ENCODE measurements at places on chromosomes 5 and 9.

- peak; percentile 22 for DNase-seq
These were observed 473.4 kb downstream of the NTRK2 start for GRCh38 chr9:85142968-85143367.

DNA sequence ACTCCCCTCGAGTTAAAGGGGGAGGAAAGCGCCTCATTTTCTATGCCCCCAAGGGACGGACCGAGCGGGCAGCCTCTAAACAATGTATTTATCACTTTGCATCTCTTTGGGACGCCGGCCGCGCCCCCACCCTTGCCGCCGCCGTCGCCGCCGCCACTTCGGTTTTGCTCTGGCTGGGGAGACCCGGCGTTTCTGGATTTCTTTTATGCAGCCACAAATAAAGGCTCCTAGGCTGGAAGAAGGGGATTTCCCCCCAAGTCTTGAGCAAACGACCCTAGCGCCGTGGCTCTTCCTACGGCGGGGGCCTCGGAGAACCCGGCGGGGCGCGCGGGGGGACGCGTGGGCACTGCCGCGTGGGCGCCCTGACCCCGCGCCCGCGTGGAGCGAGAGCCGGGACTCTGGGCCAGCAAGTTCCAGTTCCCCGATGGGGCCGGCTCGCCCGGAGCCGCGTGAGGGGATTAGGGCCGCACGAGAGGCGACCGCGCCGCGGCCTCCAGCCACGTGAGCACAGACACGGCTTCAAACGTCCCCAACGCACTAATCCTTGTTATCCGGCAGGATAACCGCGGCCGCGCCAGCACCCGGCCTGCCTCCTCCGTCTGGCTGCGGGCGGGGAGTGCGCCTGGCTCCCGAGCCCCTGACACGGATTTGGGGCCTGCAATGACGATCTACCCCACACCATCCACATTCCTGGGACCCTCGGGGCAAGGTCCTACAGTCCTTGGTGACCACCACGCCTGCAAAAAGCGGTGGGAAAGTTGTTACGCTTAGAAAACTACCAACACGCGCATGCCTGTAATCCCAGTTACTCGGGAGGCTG lies 7.9 kb upstream of the NEUROG1 start:
- DNase-seq = peak; percentile 34

- no peak for DNase-seq
These were observed 135.6 kb downstream of the DOCK2 start for GRCh38 chr5:169772688-169773087.

GRCh38 chr5:171192111-171192510 lies 116.9 kb upstream of the TLX3 start:
- no peak for DNase-seq

- no peak for DNase-seq
These were observed 66.7 kb downstream of the PPARGC1B start for GRCh38 chr5:149796836-149797235.

- no peak for DNase-seq
These were observed 269.9 kb downstream of the DMRT2 start for GRCh38 chr9:1320051-1320557.

DNA sequence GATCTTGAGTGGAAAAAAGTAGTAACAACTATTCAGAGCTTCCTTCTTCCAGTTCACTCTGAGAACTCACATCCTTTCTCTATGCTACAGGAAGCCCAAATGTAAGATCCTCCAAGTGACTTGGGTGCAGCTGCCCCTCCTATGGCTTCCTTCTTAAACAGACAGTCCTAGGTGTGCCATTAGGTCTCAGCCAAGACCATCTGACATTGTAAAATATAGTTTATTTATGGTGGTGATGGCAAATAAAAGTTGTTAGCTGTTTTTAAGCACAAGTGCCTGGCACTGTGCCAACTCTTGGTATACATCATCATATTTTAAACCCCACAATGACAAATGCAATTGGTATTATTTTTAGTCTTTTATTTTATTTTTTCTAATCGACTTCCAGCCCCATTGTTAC lies 58.1 kb downstream of the TMEM252 start:
- no peak for DNase-seq

GRCh38 chr9:95104980-95105379 lies 212.5 kb downstream of the FANCC start:
- DNase-seq = no peak

DNA sequence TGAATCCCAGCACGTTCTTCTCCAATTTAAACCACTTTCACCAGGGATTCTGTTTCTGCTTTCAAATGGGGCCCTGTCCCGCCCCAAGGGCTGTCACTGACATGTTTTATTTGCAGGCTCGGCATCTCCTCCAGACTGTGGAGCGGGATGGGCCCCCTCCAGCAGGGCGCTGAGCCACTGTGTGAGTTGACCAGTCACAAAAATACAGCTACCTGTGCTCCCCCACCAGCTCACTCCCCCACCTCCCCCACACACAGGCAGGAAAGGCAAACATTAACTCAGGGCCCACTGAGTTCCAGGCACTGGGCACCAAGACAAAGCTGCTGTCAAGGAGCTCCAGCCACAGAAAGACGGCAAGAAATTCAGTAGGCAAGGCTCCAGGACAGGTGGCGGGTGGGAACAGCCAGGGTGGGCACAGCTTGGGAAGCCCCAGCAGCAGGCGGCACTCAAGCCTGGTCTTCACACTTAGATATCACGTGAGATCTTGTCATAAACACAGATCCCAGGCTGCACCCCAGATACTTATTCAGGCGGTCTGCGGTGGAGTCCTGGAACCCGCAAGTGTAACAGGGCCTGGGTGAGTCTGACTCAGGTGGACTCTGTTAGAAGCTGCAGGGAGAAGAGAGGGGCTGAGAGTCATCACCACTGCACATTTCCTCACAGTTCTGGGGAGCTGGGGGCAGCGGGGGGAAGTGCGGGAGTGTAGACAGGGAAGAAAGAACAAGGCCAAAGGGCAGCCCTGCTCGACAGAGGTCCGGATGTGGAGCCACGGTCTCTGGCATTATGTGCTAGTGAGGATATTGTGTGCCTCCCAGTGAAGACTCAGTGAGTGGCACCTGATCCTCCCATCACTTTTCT lies 44.7 kb downstream of the OR2V1 start:
- no peak for DNase-seq

GRCh38 chr9:117184173-117184572 lies 230.7 kb downstream of the ASTN2 start:
- DNase-seq = no peak

GRCh38 chr9:114409103-114409780 lies 21.5 kb upstream of the AKNA start:
- DNase-seq = peak; percentile 52

DNA sequence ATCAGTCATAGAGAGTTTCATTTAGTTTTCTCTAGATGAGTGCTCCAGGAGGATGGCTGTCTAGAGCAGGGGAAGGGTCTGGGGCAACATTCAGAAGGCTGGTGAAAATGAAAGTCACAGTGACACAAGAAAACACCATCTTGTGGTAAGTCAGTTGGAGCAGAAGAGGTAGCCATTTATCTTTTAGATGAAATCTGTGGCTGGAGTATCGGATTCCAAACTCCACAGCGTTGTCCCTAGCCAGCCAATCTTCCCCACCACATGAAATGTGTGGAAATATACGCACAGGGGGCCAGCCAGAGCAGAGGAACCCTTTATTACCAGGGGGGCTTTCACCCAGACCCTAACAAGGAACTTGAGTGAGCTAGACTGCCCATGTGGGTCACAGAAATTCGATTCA lies 15.9 kb upstream of the TNFAIP8 start:
- DNase-seq = no peak

GRCh38 chr9:6098431-6098830 lies 83.0 kb upstream of the RANBP6 start:
- DNase-seq = no peak

DNA sequence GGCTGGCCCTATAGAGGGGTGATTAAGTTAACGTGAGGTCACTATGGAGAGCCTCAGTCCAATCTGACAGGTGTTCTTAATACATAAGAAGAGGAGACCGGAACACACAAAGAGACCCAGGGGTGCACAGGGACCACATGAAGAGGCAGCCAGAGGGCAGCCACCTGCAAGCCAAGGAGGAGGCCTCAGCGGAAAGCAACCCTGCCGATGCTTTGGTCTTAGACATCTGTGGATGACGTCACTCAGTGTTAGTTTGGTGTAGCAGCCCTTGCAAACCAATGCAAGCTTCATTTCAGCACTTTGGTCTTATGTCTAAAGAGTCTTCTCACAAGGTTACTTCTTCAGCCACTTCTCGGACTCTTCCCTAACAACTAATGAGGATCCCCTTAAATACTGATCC lies 47.6 kb upstream of the GRHPR start:
- no peak for DNase-seq

DNA sequence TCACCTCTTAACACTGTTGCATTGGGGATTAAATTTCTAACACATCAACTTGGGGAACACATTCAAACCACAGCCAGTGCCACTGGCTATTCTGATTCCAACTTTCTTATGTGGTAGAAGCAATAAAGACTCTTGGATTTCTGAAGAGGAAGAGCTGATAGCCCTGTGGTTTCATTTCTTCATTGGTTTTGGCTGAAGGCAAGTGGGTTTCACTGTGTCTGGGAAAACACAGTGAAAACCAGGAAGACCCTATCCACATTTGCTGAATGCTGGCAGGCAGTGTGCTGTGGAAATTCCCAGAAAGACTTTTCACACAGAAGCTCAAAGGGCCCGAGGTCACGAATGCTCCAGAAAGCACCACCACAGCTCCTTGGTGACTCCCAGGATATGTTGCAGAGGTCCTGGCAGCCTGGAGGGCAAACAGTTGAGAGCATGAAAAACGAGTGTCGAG lies 67.1 kb downstream of the DAPK1 start:
- DNase-seq = no peak

- no peak for DNase-seq
These were observed 245.5 kb downstream of the CACNA1B start for GRCh38 chr9:138123086-138123485.

Data from AG08395 (cell line).